ENCODE measurements at places on chromosomes 16 and 17. TPM values are rescaled to one million over a fixed set of nuclear protein-coding genes. Genes with fewer than 3 reads are reported as not detected.

Gene PTX4
- total RNA-seq, result not detected

Gene SHISA9
- 0.02 TPM for total RNA-seq

Gene TOP2A
- 5.3 TPM for total RNA-seq

Gene TP53TG3B
- total RNA-seq, result not detected

Gene HSF5
- total RNA-seq, result 4.5 TPM

Gene SOST
- not detected for total RNA-seq

Gene DUS2
- total RNA-seq, result 54.2 TPM

Gene NHLRC4
- total RNA-seq, result 1.0 TPM

Gene MYH8
- total RNA-seq, result not detected

Gene ZNHIT3
- 35.5 TPM for total RNA-seq

Gene CLEC10A
- not detected for total RNA-seq

Gene CA5A
- total RNA-seq, result not detected

GRCh38 chr16:17224350-17224749 is 246.4 kb downstream of the XYLT1 start:
- DNase-seq, result no peak

- DNase-seq, result peak; percentile 54
Measured at GRCh38 chr17:10729334-10730193, at the start of gene TMEM220. TMEM220 (minus strand) TSS chr17:10730023; CDS start chr17:10729851, 172 bp downstream.

DNA sequence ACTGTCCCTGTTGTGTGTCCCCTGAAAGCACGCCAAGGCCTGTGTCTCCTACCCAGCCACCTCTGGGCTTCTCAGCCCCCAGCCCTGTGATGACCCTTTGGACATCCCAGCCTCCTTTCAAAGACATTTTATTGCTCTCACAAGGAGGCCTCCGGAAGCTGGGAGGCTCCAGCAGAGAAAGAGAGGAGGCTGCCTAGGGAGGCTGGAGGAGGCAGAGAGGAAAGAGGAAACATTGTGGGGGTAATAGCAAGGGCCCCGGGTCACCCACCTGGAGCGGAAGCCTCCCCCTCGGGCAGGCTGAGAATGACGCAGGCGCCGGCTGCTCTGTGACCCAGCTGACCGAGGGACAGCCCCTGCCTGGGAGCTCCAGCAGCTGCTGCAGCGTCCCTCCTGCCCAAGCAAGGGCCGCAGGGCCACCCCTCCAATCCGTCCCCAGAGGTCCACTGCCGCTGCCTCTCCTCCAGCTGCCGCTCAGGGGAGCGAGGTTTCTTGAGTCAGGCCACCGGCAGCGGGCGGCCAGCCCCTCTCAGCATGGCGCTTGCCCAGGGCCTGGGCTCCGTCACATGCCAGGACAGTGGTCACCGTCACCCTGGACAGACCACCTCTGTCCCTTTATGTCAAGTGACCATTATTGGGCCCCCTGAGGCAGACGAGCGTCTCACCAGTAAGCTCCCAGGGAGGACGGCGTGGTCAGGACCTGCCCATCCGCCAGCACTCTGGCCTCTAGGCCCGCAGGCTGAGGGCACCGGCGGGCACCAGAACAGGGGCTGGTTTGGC is 29.3 kb downstream of the ACTG1 start:
- peak; percentile 65 for DNase-seq

GRCh38 chr17:61221181-61221580 is 178.5 kb upstream of the TBX2 start:
- no peak for DNase-seq

GRCh38 chr17:56774650-56775049 is 59.1 kb downstream of the C17orf67 start:
- DNase-seq, result no peak

DNA sequence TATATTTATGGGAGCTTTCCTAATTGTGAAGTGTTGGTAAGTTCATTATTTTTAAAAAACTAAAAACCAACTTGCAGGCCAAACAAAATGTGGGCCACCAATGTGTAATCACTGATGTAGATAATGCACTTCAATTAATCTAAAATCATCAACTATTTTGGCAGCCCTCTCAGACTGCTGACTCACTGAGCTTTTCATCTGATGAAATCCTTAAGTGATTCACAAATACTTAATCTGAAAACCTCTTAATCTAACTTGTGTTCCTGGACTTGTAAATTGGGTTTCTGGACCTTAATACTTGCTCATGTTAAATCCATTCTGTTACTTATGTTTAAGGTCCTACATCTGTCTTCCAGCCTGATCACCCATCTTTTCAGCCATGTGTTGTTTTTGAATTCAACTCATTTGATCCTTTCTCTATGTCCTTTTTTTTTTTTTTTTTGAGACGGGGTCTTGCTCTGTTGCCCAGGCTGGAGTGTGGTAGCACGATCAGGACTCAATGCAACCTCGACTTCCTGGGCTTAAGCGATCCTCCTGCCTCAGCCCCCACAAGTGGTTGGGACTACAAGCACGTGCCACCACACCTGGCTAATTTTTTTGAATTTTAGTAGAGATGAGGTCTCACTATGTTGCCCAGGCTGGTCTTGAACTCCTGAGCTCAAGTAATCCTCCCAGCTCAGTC is 39.0 kb downstream of the PRKCB start:
- DNase-seq, result no peak

DNA sequence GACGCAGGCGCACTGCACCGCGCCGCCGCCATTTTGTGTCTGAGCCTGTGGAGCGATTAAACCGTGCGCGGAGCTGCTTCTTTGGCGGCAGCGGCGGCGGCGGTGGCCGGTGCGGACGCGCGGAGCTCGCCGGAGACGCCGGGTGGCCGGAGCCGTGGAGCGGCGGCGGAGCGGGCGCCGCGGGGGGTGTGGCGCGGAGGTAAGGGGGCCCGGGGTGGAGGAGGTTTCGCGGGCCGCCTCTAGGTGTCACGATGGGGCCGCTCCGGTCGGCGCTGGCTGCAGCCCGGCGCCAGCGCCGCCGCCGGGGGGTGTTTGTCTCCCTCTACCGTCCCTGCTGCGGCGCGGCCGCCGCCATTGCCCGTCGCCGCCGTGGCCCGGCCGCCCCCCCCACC is at the start of gene CTCF:
TSS of gene CTCF (plus strand) at position 1 of the 392 bp plus-strand sequence. CDS start 48,307 bp downstream, outside the sequence.
- no peak for DNase-seq

GRCh38 chr17:2222901-2223616 is 80.5 kb downstream of the SMG6 start:
- no peak for DNase-seq

- DNase-seq, result no peak
Measured at GRCh38 chr16:2776500-2777139, 460 bp downstream of the ELOB start.

- no peak for DNase-seq
Measured at GRCh38 chr16:85522842-85523601, 90.1 kb upstream of the GSE1 start.

- DNase-seq, result no peak
Measured at GRCh38 chr17:49995055-49995738, at the start of gene DLX3. DLX3 (minus strand) TSS chr17:49995224; CDS start chr17:49994998, 226 bp downstream.

- no peak for DNase-seq
Measured at GRCh38 chr16:23318639-23319038, 16.5 kb downstream of the SCNN1B start.

DNA sequence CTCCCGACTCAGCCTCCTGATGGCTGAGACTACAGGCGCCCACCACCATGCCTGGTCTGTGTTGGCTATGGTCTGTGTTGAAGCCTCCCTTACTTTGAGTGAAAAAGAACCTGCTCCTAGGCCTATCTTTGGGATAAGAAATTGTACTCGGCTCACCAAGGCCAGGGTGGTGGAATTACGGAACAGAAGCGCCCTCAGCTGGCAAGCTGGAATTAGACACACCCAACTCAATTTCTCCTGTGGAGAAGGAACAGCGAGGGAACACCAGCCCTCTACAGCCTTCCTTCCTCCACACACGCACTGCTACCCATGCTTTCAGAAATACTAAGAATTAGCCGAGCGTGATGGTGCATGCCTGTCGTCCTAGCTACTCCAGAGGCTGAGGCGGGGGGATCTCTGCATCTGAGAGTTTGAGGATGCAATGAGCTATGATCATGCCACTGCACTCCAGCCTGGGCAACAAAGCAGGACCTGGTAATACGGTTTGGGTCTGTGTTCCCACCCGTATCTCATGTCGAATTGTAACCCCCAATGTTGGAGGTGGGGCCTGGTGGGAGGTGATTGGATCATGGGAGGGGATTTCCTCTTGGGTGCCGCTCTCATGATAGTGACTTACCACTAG is 40.1 kb upstream of the RBBP6 start:
- no peak for DNase-seq

DNA sequence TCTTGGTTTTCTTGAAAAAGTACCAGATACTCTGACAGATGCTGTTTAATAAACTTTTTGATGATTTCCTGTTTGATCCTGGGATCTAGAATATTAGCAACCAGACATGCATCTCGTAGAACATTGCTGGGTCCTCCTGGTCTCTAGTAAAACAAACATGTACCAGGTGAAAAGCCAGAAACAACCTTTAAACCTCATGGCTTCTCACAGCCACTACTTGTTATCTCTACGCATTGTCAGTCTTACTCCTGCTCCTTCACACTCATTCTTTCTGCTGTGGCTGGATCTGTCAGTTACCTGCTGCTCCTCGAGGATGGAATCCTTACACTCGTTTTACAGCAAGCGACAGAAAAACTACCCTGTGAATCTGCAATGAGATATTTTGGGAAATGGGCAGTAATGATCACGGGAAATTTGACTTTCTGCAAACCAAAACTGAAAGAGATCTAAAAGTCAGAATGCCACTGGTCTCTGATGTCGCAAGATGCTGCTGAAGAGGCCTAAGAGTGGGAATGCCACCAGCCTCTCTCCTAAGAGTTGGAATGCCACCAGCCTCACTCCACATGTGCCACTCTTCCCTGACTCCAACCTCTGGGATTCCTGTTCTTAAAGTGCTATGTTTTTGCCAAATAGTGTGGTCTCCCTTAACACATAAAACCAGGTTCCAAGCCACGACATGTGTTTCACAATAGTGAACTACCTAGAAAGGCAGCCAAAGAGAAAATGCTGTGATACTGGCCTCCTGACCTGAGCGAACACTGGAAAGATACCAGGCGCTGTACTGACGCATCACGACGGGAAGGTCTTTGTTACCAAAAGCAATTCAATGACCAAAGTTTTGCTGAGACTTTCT is 86.3 kb downstream of the VPS53 start:
- DNase-seq, result no peak

DNA sequence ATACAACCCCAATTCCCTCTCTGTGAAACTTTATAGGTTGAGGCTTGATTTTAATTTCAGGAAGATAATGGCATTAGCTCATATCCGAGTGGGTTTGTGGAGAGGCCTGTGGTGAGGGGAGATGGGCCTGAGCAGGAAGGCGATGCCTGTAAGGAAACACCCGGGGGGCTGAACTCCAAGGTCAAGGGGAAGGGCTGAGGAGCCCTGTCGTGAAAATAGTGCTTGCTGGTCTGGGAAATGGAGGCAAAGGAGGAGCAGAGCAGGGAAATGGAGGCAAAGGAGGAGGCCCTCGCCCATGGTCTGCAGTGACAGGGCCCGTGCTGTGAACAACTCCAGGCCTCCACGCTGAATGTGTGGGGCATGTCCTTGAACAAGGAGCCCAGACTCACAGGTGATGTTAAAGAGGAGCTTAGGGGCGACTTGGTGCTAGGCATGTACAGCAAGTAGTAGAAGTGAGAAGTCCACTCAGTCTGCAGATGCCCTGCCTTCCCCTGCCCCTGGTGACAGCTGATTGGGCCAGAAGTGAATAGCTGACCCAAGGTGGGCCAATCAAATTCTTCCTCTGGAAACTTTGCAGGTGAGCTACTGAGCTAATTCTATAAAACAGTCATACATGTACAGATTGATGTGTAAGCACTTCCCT is 38.1 kb downstream of the MRPS23 start:
- no peak for DNase-seq

DNA sequence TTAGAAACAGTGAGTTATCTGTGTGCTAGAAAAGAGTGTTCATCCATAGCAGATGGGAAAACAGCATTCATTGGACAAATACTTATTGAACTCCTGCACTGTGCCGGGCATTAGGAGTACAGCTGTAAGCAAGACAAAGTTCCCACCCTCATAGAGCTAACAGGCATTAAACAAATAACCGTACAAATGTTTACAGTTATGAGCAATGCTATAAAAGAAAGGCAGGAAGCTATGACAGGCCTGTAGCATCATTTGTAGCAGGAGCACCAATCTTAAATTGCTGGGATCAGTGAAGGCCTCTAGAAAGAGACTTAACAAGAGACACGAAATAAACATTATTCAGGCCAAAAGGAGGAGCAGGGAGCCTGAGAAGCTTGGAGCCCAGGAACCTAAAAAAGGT is 15.6 kb downstream of the SDR42E1 start:
- no peak for DNase-seq

- DNase-seq, result peak; percentile 80
Measured at GRCh38 chr17:3004150-3004801, 59.1 kb downstream of the OR1D5 start.

- DNase-seq, result no peak
Measured at GRCh38 chr17:67717192-67717623, 528 bp upstream of the NOL11 start.
